ENCODE measurements at places on chromosomes 11 and 22. TPM values are rescaled to one million over a fixed set of nuclear protein-coding genes. Genes with fewer than 3 reads are reported as not detected.
A peak's percentile ranks its signal among the peaks of the same experiment; 100 is the strongest.

DNA sequence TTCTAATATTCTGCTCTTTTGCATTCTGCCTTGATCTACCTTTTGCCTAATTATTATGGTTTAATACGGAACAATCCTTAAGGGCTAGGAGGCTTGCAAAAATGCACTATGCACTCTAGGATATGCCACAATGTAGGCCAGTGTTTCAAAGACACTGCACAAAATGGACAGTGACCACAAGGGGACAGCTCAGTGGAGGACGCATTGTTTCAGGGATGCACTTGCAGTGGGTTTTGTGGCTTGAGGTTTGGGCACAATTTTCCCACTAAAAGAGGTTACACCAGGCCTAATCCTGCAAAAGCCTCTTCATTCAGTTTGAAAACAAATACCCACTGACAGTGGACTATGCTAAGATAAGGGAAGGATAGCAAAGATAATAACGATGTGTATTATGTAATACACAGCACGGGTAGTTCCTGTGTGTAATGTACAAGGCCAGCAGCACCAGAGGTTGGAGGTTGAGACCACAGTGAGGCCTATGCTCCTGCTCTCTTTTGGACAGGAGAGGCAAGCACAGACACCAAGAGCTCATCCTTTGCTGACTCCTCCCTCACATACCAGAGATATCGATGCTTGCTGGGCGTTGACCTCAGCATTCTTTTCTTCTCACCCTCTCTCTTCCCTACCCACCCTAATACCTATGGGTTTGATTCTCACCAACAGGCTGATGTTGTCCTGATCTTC is 12.7 kb downstream of the MAP6 start:
- DNase-seq = no peak

ANO1 gene
- 25.6 TPM for total RNA-seq

DNA sequence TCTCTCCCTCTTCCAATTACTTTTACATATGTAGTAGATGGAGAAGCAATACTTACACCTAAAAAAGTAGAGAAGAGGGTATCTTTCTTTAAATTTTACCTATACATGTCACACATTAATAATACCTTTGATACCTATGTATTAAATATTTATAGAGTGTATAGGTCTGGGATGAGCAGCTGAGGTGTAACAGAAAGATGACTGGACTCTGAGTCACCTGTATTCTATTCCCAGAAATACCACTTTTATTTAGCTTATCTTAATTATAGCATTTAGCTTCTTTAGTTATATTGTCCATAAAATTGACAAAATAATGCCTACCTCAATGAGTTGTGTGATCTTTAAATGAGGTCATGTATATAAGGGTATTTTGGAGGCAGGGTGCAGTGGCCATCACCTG is 30.6 kb upstream of the YAP1 start:
- no peak for DNase-seq

RFPL2 gene
- total RNA-seq = not detected

ACR gene
- total RNA-seq = 0.89 TPM

- no peak for DNase-seq
Observed at GRCh38 chr11:130642994-130643393, 194.5 kb downstream of the ADAMTS15 start.

DNA sequence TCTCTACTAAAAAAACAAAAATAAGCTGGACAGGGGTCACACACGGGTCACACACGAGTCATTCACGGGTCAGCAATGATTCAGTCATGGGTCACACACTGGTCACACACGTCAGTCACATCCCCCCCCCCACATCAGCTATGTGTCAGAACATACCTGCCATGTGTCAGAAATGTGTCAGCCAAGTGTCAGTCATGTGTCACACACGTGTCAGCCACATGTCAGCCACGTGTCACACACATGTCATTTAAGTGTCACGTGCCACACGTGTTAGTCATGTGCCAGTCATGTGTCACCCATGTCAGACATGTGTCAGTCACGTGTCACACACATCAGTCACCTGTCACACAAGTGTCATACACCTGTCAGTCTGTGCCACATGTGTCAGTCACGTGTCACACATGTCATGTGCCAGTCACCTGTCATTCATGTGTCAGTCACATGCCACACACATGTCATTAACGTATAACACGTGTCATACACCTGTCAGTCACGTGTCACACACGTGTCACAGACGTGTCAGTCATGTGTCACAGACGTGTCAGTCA is 28.7 kb upstream of the MMP20 start:
- no peak for DNase-seq

DNA sequence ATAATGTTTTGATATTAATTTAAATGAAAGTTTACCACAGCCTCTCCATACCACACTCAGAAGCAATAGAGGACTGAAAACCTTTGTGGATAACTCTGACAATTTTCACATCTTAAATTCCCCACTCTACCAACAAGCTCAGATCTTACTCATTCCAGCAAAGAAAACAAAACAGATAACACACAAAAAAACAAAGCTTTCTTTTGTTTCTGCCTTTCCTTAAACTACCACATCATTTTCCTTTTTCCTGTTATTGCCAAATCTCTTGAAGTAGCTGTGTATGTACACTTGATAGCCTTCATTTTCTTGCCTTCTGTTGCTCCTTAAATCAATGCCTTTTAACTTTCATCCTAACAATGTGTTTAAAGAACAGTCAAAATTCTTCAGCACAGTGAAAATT is 484.9 kb downstream of the NTM start:
- DNase-seq = no peak

LRP4 gene
- 43.3 TPM for total RNA-seq

DNA sequence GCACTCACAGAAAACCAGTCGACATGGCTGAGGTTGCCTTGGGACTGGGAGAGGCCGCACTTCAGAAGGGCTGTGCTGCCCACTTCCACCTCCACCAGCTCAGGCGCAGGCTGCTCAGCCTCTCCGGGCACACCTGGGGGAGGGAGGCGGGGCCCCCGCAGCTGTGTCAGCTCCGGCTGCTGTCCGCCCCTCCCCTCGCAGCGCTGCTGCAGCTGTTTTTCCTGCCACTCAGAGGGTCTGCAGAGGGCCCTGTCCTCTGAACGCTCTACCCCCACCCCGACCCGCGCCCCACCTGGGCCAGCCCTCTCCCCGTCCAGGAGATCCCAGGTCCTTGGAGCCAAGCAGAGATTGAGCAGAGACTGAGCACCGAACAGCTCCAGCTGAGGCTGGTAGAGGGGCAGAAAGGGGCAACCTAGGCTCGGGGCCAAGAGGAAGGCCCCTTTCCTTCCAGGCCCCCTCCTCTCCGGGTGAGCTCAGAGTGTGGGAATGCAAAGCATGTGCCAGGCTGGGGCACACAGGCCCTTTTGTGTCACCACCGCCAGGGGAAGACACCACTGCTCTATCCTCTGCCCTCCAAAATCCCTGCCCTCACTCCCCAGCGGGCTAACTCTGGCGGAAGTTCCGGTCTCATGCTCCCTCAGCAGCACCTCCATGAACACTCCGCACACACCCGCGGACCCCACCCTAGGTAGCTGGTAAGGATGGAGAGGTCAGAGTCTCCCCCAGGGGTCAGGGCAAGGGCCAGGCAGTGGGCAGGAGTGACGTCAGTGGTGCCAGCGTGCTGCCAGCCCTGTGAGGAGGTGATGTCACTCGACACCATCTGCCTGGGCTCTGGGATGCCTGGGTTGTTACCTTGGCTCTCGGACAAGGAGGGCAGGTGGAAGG is 1.6 kb downstream of the MCAM start:
- DNase-seq = peak; percentile 47

DNA sequence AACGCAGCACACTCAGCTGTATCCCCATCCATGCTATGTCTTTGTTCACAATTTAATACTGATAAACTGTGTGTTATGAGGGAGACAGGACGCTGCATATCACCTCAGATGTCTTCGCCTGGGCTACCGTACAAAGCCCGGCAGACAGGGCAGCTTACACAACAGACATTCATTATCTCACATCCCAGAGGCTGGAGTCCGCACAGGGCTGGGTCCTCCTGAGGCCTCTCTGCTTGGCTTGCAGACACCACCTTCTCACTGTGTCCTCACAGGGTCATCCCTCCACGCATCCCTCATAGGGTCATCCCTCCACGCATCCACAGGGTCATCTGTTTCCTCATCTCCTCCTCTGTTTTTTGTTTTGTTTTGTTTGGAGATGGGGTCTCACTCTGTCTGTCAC is 61.2 kb downstream of the SHANK2 start:
- DNase-seq = peak; percentile 18

DNA sequence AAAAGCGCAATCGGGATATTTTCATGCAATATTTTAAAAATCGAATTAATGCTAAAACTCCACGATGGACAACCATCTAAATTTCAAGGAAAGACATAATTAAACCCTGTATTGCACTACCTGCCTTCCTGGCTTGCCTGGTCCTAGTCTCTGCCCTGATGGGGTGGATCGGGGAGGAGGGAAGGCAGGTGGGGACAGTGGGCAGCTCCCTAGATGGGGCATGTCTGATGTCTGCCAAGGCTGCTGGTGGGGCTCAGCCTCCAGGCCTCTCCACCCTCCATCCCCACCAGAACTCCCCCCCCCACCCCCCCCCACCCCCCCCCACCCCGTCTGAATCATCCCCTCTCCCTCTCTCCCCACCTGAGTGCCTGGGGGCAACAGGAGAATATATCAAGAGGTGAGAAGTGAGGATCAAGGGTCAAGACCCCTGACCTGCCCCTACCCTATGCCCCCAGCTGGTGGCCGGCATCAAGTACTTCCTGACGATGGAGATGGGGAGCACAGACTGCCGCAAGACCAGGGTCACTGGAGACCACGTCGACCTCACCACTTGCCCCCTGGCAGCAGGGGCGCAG is 650 bp downstream of the CST6 start:
- DNase-seq = no peak

DNA sequence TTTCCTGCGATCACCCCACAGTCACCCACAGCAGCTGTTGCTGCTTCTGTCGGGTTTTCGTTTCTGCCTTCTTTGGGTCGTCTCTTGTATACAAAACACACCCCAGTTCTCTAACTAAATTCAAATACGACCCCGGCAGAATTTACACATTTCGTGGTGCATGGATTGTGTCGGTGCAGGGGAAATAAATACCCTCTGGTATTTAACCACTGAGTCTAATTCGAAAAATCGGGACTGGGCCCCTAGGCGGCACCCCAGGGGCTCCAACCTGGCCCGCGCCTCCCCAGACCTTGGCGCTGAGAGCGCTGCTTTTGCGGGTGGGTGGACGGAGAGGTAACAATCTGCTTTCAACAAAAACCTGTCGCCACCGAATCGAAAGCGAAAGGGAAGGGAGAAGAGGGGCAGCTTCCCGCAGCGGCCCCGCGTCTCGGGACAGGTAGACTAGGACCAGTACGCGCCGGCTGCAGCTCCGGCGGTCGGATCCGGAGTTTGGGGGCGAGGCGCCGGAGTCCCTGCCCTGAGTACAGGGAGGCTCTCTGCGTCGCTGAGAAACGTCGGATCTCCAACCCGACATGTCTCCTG is 4.4 kb downstream of the ALX4 start:
- peak; percentile 34 for DNase-seq

DNA sequence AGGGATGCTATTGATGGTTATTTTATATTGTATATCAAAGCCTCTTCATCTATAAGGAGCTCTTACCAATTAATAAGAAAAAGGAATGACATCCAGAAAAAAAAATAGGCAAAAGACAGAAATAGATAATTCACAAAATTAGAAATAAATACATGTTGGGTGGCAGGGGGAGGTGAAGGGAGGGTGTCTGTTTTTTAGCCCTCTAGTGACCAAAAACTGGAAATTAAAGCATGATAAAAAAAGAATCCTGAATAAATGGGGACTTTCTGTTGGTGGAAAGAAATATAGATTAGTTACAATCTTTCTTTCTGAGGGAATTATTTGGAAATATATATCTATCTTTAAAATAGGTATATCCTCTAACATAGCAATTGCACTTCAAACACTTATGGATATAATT is 42.0 kb upstream of the TTC36 start:
- DNase-seq = no peak

RAB39A gene
- 0.31 TPM for total RNA-seq

GRCh38 chr11:127042445-127042844 is 41.9 kb upstream of the KIRREL3 start:
- DNase-seq = no peak

- no peak for DNase-seq
Observed at GRCh38 chr11:81174646-81175330, 1558.9 kb downstream of the FAM181B start.

TMEM86A gene
- 3.3 TPM for total RNA-seq

DNA sequence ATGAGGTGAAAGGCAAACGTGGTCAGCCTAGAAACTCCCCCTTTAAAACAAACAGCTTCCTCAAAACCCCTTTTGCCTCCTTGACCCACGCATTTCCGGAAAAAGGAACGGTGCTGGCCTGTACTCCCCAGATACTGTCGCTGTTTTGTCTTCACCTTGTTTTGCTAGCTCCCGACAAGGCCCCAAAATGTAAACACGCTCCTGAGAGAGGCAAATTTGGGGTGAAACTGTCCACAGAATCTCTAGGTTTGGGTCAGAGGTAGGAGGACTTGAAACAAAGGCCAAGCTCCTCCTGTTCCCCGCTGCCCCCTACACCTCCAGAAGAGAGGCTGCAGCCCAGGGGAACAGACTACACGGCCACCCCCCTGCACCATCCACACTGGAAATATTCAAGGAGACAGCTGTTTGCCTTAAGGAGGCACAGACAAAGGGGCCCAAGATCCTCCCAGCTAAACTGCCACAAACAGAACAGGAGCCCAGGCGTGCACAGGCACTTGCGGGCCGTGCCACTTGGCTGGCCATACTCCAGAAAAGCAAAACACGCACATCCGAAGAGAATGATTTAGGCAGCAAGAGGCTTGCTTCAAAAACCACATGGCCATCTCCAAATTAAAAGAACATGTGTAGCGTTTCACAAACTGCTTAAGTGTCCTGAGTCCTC is 160.5 kb upstream of the GRK3 start:
- DNase-seq = no peak

GRCh38 chr11:106495046-106495445 is 417.6 kb downstream of the AASDHPPT start:
- DNase-seq = no peak

MYO18B gene
- total RNA-seq = 0.03 TPM

ARHGAP32 gene
- total RNA-seq = 70.5 TPM

HIC2 gene
- total RNA-seq = 5.0 TPM

FOLR2 gene
- total RNA-seq = 4.8 TPM

- DNase-seq = no peak
Observed at GRCh38 chr11:118956847-118957469, 860 bp downstream of the UPK2 start.

DNA sequence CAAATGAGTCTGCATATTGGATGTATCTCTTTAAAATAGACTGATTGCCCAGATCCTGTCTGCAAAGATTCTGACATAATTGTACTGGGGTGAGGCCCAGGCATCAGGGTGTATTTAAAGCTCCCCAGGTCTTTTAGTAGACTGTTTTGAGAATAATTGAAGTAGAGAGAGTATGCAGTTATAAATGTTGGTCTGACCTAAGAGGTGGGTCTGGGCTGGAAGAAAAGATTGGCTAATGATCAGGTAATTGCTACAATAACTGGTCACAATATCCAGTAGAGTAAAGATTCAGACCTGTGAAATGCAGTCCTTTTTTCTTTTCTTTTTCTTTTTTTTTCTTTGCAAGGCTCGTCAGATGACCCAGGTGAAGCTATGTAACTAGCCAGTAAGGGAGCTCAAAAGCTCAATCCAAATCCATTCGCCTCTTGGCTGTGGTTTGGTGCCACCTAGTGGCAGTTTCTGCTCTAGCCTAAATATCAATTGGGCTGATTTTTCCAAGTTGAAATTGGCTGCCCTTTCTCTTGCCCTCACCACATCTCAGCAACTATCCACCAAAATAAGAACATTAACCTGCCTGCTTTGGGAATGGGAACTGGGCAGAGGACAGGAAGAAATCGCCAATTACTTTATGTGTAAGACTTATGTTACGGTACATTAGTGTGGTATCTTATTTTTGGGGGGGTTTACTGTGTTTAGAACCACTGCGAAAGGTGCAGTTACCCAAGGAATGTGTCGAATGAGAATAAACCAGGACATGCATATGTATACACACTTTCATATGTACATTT is 45.9 kb downstream of the ZNF143 start:
- peak; percentile 87 for DNase-seq

GRCh38 chr11:132719684-132720083 is 812.6 kb downstream of the OPCML start:
- no peak for DNase-seq

Data from left colon (tissue), 2 donors.